Mucosa of gallbladder (tissue), 1 donor: ENCODE measurements at places on chromosomes 2 and 18. TPM values are rescaled to one million over a fixed set of nuclear protein-coding genes. Genes with fewer than 3 reads are reported as not detected.

The ADGRF3 gene
- 0.35 TPM for total RNA-seq

The INPP5D gene
- total RNA-seq: 30.4 TPM

The SMYD1 gene
- total RNA-seq: 7.3 TPM

The CYP27A1 gene
- 20.4 TPM for total RNA-seq

The RBM43 gene
- 8.8 TPM for total RNA-seq

The PPM1B gene
- 47.2 TPM for total RNA-seq

The GALNT14 gene
- 7.6 TPM for total RNA-seq

The CCDC74B gene
- 3.4 TPM for total RNA-seq

The SLC4A3 gene
- total RNA-seq: 7.3 TPM

The KCNIP3 gene
- 24.3 TPM for total RNA-seq

The VWA3B gene
- total RNA-seq: 0.58 TPM

The TRIM54 gene
- 0.26 TPM for total RNA-seq

The DHRS9 gene
- 2.0 TPM for total RNA-seq

The POTEJ gene
- not detected for total RNA-seq

The CCDC68 gene
- total RNA-seq: 9.8 TPM

The SLC8A1 gene
- total RNA-seq: 82.9 TPM

The CD8B2 gene
- 0.09 TPM for total RNA-seq

The ANKRD36B gene
- total RNA-seq: 13.2 TPM

The RSAD2 gene
- 1.3 TPM for total RNA-seq

The ORC4 gene
- 42.5 TPM for total RNA-seq
